ENCODE measurements at places on chromosomes 11 and 22.

DNA sequence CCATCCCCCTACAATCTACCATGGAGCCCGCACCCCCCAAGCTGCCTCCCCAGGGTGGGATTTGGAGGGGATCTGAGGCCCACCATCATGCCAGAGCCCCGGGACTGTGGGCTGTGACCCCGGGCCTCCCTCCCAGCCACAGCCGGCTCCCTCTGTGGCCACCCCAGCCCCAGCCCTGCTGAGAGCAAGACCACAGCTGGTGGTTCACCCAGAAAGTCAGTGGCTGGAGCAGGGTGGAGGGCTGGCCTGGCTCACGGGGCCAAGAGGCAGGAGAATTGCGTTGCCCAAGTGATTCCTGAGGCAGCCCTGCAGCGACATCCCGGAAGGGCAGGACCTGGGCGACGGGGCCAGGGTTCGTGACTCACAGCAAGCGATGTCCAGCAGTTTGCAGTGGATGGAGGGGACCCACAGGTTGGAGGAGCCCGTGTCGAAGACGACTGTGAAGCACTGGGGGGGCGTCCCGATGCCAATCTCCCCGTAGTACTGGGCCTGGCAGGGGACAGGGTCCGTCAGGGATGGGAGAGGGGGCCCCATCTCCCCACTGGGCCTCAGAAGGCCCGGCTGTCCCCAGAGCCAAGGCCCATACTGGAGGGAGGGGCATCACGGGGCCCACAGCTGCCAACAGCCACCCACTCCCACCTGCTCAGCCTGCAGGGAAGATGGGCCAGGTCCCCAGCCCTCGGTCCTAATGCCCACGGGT is 4.4 kb downstream of the CTSD start:
- DNase-seq = no peak

DNA sequence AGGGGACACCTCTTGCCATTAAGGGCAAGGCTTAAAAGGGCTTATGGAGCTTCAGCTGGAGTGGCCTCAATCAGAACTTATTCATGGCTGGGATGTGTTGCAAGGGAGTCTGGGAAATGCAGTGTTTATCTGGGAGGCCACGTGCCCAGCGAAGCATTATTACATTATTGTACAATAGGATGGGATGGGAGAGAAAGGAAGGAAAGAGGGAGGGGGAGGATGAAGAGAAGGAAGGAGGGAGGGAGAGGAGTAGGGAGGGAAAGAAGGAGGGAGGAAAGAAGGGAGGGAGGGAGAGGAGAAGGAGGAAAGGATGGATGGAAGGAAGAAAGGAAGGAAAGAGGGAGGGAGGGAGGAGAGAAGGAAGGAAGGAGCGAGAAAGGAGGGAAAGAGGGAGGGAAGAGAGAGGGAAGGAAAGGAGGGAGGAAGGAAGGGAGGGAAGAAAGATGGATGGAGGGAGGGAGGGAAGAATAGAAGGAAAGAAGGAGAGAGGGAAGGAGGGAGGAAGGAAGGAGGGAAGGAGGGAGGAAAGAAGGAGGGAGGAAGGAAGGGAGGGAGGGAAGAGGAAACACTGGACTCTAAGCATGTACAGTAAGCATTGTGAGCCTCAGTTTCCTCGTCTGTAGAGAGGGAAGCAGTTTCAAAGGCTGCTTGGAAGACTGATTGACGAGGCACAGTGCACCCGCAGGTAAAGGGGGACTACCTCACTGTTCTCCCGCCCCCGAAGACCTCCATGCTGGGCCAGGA is 62.2 kb downstream of the MYEOV start:
- DNase-seq = no peak

DNA sequence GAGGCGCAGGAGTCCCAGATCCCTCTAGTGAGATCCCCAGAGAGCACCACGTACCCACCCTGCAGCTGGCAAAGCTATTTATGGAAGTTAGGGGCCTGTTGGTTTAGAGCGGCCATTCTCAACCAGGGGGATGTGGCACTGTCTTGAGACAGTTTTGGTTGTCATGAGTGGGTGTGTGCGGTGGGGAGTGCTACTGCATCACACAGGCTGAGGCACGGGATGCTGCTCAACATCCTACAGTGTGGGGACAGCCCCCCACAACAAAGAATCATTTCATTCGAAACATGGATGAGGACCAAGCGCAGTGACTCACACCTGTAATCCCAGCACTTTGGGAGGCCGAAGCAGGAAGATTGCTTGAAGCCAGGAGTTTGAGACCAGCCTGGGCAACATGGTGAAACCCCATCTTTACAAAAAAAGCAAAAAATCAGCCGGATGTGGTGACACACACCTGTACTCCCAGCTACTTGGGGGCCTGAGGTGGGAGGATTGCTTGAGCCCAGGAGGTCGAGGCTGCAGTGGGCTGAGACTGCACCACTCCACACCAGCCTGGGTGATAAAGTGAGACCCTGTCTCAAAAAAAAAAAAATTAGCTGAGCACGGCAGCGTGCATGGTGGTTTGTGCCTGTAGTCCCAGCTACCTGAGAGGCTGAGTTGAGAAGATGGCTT is 28.2 kb downstream of the GGT5 start:
- DNase-seq = no peak

- no peak for DNase-seq
These were observed 1464.8 kb downstream of the BRD1 start for GRCh38 chr22:48362721-48363404.

- no peak for DNase-seq
These were observed 73.0 kb downstream of the MICAL3 start for GRCh38 chr22:17951315-17951714.

DNA sequence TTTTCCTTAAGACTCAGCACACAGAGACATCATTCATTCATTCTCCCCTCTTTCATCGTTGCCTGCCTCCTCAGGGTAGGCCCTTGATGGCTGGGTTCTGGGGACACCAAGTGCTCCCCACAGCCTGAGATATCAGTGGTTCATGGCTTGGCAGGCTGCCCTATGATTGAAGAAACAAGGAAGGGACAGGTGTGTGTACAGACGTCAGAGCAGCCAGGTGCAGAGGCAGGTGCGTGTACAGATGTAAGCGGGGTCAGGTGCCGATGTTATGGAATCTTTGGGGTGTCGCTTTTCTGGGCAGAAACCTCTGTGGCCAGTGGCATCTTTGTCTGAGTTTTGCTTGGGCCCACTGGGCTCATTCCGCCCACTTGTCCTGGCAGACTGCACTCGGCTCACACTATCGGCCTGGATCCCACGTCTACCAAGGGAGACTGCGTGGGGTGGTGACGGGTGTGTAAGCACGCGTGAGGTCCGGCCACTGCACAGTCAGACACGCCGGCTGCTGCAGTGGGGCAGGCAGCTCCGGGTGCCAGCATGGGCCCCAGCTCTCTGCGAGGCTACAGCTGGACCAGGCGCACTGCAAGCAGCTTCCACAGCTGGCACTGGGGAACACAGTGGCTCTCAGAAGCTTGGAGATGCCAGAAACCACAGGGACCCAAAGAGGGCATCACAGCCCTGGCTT is 20.9 kb upstream of the KIAA0930 start:
- no peak for DNase-seq

- DNase-seq = no peak
These were observed 44.1 kb upstream of the PRDM11 start for GRCh38 chr11:45102361-45102809.

- DNase-seq = no peak
These were observed 463.3 kb downstream of the BUD13 start for GRCh38 chr11:116309446-116309845.

DNA sequence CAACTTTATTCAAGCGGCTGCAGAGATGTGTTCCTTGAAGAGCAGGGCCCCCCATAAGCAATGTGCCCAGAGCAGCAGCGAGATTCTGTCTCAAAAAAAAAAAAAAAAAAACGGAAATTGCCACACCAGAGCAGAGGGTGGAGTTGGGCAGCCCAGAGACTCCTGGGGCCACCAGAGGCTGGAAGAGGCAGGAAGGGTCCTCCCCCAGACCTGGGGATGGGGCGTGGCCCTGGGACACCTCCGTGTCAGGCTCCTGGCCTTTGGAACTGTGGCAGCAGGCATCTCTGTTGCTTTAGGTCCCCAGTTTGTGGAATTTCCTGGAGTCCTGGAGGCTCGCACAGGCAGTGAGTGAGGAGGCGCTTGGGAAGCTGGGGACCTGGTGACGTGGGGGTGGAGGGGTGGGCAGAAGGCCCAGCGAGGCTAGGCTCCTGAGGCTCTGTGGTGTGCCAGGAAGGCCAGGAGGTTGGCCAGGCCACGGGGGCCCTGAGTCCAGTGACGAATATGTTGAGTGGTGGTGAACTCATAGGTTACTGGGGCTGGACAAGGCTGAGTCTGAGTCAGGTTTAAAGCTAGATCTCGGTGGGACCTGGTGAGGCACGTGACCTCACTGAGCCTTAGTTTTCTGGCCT is 735.6 kb downstream of the BRD1 start:
- no peak for DNase-seq
